ENCODE measurements at places on chromosomes 2 and 18. TPM values are rescaled to one million over a fixed set of nuclear protein-coding genes. Genes with fewer than 3 reads are reported as not detected.

LYPD6B gene
- not detected for total RNA-seq

- no peak for DNase-seq
Observed at GRCh38 chr2:240302041-240302440, 133.4 kb upstream of the GPC1 start.

MAPRE3 gene
- 51.0 TPM for total RNA-seq

- DNase-seq, result no peak
Observed at GRCh38 chr2:5123582-5124196, 568.5 kb upstream of the SOX11 start.

HDAC4 gene
- total RNA-seq, result 28.4 TPM

DNA sequence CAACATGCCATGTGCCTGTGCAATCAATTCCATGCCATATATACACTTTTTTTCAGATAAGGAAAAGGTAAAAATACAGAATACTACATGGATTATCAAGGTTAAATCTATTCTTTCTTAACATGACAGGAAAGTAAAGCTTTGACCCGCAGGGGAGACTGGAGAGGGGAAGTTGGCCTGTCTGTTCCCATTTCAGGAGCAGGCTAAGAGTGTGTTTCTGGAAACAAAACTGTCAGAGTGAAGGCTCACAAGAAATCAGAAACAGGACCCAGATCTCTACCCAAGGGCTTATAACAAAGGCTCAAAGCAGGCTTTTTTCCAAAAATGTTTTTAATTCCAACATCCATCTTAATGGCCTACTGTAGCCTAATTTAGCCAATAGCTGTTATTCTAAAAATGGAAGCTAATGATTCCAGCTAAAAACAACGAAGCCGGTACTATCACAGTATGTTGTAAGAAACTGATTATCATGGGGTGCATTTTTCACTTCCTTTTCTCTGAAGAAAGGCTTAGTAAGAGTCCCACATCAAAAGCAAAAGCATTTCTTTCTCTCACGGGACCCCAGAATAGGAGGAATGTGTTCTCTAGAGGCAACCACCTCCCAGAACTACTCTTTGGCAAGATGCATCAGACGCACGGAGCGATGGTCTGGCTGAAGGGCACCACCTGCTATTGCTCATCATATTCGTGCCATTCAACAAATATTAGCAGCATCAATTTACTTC, 41.4 kb downstream of the FECH start:
- no peak for DNase-seq

CXCR1 gene
- 0.25 TPM for total RNA-seq

- no peak for DNase-seq
Observed at GRCh38 chr2:81505586-81505985, 1201.0 kb upstream of the LRRTM1 start.

SERPINB4 gene
- not detected for total RNA-seq

GRCh38 chr2:236054125-236054524, 114.1 kb downstream of the GBX2 start:
- DNase-seq, result no peak

- no peak for DNase-seq
Observed at GRCh38 chr2:121483021-121483420, 47.7 kb upstream of the RNU4ATAC start.

- no peak for DNase-seq
Observed at GRCh38 chr2:145012806-145013205, 492.9 kb upstream of the ZEB2 start.

SLC16A14 gene
- 7.6 TPM for total RNA-seq

GRCh38 chr2:17413036-17413435, 105.2 kb downstream of the RAD51AP2 start:
- DNase-seq, result no peak

- DNase-seq, result no peak
Observed at GRCh38 chr18:24185805-24186204, 46.9 kb downstream of the CABYR start.

GRCh38 chr2:231012463-231012862, 16.5 kb downstream of the SPATA3 start:
- DNase-seq, result no peak

GRCh38 chr2:113407446-113408099, 29.9 kb upstream of the ZNG1B start:
- no peak for DNase-seq

- no peak for DNase-seq
Observed at GRCh38 chr2:78260861-78261260, 738.7 kb upstream of the LRRTM4 start.

CCDC68 gene
- total RNA-seq, result 6.1 TPM

GRCh38 chr18:68735483-68736343, 20.8 kb upstream of the TMX3 start:
- no peak for DNase-seq

GRCh38 chr2:102098756-102099155, 43.8 kb upstream of the IL1R1 start:
- no peak for DNase-seq

- no peak for DNase-seq
Observed at GRCh38 chr2:168663993-168664392, 138.4 kb upstream of the NOSTRIN start.

- no peak for DNase-seq
Observed at GRCh38 chr2:195706161-195706900, 49.3 kb downstream of the SLC39A10 start.

GRCh38 chr2:231270221-231271114, 72.0 kb downstream of the ARMC9 start:
- DNase-seq, result no peak

- DNase-seq, result no peak
Observed at GRCh38 chr2:219079417-219079816, 18.7 kb upstream of the IHH start.

- DNase-seq, result no peak
Observed at GRCh38 chr18:39647627-39648534, 2082.3 kb upstream of the CELF4 start.

TCF23 gene
- total RNA-seq, result 0.06 TPM

DNA sequence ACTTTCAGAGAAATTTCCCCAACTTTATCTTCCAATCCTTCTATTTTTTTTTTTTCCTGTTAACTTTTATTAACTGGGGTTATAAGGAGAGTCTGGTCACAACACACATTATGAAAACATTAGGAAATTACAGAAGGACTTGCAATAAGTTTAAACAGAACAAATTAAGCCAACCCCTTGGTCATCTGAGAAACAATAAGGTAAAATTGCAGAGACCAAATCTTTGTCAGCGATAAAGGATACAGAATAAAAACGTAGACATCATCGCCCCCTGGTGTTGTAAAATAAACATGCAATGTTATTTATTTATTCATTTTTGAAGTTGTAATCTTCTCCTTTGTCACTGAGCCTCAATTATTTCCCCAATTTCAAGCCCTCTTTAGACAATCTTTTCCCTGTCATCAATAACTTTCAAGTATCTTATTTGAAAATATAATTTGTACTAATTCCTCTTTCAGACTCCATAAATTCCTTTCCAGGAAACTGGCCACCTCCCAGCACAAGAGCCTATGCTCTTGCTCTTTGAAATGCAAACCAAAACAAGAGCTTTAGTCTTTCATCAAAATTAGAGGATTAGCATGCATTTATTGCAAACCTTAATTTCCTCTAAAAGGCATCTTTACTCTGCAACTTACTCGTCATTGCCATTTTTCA, 19.5 kb downstream of the G6PC2 start:
- DNase-seq, result no peak

MSTN gene
- total RNA-seq, result 0.56 TPM

- no peak for DNase-seq
Observed at GRCh38 chr2:112253261-112253815, 1.5 kb downstream of the ZC3H8 start.

WNT10A gene
- not detected for total RNA-seq

GRCh38 chr2:29309090-29310029, 194.1 kb downstream of the CLIP4 start:
- no peak for DNase-seq

SH3BP4 gene
- total RNA-seq, result 18.4 TPM

DNA sequence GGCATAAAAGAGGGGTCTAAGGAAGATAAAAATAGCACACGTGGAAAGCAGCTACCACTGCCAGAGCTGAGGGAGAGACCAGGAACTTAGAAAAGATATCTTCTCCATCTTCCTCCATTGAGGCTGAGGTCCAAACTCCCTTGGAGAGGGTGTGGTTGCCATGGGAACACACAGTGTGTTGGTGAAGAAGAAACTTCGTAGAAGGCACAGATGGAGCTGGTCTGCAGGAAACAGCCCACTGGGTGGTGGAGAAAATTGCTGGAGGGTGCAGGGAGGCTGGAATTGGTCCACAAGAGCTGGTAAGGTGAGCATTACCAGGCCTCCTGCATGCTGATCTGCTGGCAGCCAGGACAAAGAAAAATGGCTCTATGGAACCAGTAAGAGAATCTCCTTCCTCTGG, 191.0 kb downstream of the HRH4 start:
- no peak for DNase-seq

- no peak for DNase-seq
Observed at GRCh38 chr2:8438476-8438875, 243.4 kb upstream of the ID2 start.

SP140 gene
- total RNA-seq, result 1.4 TPM

GRHL1 gene
- total RNA-seq, result 2.6 TPM

- no peak for DNase-seq
Observed at GRCh38 chr18:21342372-21342771, 100.3 kb downstream of the GREB1L start.

DNA sequence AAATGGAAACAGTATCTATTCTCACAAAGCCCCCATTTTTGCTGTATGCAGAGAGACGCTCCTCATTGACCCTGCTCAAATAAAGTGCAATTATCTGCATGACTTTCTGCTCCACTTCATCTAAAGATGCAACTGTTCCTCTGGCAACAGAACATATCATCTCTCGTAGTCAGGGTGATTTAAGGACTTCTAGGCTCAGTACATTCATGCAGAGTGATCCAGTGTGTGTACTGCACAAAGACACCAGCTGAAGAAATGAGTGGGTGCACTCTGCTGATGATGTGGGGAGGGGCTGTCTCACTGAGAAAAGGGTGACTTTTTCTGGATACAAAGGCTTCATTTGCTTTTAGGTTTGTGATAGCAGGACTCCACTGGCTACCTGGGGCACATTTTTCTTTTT, 355.2 kb downstream of the GALNT13 start:
- DNase-seq, result no peak

Measured in right cardiac atrium (tissue), 5 donors.